ENCODE measurements at places on chromosomes 4 and X. TPM values are rescaled to one million over a fixed set of nuclear protein-coding genes. Genes with fewer than 3 reads are reported as not detected.
A peak's percentile ranks its signal among the peaks of the same experiment; 100 is the strongest.

The RHOXF2B gene
- not detected for total RNA-seq

DNA sequence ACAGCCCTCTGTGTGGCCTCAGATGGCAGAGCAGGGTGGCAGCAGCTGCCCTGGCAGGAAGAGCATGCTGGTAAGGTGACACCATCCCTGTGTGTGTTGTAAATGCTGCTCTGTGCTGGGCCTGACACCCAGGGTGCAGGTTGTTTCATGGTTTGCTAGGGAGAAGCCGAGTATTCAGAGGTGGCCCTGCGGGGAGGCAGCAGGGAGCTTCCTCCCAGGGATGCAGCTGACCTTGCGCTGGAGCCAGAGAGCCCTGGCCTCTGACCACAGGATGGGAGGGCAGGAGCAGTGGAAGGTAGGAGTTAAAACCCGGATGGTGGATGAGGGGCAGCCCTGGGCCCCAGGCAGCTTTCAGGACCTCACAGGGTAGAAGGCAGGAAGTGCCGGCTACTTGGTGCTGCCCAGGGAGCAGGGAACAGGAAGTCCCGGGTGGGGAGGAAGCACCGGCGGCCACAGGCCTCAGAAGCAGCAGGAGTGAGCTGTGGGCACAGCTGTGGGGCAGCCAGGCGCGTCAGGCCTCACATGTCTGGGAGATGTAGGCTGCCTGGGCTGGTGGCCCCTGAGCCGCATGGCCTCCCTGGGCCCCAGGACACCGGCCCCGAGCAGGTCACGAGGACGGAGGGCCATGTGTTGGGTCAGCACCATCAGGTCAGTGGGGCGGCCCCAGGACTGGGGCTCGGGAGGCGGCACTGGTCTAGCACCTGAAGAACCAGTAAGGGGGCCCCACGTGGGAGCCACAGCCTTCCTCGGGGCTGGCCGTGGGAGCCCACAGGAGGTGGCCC lies 19.1 kb downstream of the SH3BP2 start:
- DNase-seq = peak; percentile 81

GRCh38 chrX:149476513-149476912 lies 28.6 kb downstream of the IDS start:
- DNase-seq = no peak

GRCh38 chr4:48931459-48931858 lies 24.9 kb upstream of the OCIAD2 start:
- no peak for DNase-seq

DNA sequence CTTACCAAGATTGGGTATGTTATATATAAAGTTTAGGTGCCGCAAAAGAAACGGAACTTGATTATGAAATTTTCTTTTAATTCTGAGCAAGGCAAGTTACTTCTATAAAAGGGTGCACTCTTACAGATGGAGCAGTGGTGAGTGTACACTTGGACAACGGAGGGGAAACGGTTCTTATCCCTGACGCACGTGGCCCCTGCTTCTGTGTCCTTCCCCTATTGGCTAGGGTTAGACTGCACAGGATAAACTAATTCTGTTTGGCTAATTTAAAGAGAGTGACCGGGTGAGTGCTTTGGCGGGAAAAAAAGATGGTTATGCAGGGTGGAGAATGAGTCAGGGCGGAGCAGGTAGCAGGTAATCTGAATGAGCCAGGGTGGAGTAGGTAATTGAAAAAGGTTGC lies 149.5 kb downstream of the GC start:
- no peak for DNase-seq

DNA sequence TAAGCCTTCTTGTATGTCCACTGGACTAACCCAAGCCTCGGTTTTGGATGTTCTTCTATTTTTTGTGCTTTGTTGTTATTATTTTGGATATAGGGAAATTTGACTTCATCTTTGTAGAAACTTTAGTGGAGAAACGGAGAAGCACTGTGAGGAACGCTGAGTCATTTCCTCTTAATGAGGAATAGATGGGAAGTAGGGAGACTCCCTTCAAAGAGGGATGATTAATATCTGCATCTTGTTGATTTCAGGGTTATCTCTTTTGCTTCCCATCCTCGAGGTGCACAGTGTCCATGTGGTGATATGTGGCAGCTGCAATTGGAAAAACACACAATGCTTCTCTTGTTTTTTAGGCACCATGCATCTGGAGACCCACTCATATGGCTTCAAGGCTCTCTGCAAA lies 1147.9 kb downstream of the NLGN4X start:
- no peak for DNase-seq

The MAGEC1 gene
- not detected for total RNA-seq

DNA sequence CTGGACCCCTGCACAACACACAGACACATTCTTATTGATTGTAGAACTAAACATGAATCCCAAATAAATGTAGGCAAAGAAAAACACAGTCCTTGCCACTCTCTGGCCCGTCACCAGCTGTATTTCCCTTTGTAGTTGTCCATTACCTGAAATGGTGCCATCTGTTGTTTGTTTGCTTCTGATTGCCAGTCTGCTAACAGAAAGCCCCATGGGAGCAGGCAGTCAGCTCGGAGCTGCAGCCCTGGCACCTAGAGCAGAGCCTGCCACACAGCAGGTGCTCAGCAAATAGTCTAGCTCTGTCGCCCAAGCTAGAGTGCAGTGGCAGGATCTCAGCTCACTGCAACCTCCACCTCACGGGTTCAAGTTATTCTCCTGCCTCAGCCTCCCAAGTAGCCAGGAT lies 28.9 kb downstream of the CPLX1 start:
- no peak for DNase-seq

The F9 gene
- total RNA-seq = 0.11 TPM

The ZFYVE28 gene
- 16.7 TPM for total RNA-seq

The NSDHL gene
- 215 TPM for total RNA-seq

GRCh38 chrX:108299704-108300103 lies 138.5 kb downstream of the COL4A6 start:
- DNase-seq = no peak

DNA sequence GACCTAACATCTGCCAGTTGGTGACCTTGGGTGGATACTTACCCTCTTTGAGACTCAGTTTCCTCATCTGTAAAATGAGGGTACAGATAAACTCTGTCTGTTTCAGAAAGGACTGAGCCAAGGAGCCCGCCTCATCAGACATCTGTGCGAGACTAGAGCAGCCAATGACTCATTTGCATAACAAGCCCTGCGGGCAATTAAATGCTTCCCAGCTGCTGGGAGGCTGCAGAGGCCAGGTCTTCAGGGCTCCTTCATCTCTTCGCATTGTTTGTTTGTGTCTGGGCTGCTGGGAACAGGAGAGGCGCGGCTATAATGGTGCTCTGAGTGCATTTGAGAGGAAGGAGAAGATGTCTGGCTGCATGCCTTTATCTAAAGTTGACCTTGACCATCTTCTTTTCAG lies 85.0 kb downstream of the ADRA2C start:
- DNase-seq = no peak

DNA sequence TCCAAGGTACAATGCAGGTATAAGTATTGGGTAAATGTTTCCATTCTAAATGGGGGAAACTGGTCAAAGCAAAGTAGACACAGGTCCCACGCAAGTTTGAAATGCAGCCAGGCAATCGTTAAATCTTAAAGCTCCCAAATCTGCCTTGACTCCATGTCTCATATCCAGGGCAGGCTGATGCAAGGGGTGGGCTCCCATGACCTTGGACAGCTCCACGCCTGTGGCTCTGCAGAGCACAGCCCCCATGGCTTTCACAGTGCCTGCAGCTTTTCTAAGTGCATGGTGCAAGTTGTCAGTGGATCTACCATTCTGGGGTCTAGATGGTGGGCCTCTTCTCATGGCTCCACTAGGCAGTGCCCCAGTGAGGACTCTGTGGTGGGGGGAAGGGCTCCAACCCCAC lies 436.4 kb downstream of the DMD start:
- no peak for DNase-seq

- DNase-seq = no peak
These were observed 14.9 kb upstream of the ERCC6L start for GRCh38 chrX:72253686-72254085.

GRCh38 chrX:45986081-45986480 lies 559.1 kb downstream of the ZNF674 start:
- no peak for DNase-seq

- no peak for DNase-seq
These were observed 35.9 kb downstream of the MAGEA1 start for GRCh38 chrX:153214934-153215333.

The PDLIM3 gene
- total RNA-seq = 5.2 TPM

The PPBP gene
- not detected for total RNA-seq

The FBXW7 gene
- total RNA-seq = 26.1 TPM

DNA sequence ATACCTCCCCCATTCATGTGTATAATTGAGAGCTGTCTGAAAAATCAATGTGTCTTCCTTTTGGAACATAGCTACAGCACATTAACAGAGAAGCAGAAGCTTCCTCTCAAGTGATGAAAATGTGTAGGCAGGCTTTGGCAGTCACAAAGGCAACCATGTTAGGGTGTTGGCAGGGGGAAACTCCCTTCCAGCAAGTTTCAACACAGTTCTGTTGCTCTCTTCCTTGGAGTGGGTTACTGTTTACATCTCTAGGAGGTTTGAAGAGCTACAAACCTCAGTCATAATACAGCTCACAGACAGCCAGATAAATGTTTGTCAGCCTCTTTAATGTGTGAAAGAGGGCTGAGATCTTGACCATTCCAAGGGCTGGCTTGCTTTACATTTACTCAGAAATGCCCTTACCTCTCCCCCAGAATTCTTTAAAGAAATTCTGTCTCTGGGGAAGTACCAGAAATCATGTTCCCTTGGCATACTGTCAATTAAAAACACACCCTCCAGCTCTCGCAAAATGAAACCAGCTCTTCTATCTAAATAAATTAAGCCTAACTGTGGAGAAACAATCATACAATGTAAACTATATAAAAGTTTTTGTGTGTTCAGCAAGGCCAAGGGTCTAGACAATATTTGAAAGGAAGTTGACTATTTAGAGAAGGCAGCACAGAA lies 18.9 kb downstream of the ZBTB33 start:
- DNase-seq = no peak

The EREG gene
- total RNA-seq = not detected

DNA sequence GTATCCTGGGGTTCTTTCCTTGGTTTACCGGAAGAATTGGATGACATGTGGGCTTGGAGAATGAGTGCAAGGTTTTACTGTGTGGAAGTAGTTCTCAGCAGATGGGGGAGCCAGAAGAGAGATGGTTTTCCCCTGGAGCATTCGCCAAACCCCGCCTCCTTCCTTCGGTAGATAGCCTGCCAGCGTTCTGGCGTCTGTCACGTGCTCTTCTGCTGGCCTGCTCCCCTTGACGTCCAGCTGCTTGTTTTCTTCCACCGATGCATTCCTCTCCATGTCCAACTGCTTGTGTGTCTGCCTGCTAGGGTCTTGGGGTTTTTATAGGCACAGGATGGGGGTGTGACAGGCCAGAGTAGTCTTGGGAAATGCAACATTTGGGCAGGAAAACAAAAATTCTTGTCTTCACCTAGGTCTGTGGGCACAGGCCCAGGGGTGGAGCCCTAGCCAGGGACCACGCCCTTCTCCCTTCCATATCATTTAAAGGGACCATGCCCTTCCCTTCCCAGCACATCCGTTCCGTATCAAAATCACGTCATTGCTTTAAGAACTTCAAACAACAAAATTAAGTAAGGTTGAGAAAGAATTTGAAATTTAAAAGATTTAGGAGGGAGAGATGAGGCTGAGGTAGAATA lies 538.7 kb upstream of the SMIM31 start:
- DNase-seq = no peak

DNA sequence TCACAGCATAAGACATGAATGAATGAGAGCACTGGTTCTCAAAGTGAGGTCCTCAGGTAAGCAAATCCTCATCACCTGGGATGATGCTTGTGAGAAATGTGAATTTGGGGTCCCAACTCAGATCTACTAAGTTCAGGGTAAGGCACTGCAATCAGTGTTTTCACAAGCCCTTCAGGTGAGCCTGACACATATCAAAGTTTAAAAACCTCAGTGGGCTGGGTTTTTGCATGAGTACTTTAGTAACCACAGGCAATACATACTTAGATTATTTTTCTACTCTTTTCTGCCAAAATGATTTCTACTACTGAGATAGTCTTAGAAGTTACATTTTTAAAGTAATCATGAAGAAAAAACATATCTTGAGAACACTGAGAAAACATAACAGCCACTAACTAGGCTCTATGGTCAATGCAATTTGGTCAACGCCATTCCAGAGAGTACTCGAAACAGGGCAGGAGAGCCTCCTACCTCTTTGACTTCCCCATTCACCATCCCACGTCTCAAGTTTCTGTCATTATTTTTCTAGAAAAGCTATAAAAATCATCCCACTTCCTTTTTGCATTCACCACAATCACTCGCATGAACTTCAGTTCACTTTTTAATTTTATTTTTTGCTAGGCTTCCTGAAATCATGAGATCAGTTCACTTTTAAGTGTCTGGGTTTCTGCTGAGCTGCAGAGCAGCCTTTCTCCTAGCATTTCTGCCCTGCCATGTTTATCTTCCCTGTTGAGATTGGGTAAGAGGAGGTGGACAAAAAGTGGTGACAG lies 73.8 kb downstream of the MFAP3L start:
- DNase-seq = no peak

- peak; percentile 79 for DNase-seq
These were observed 2.5 kb downstream of the CXorf38 start for GRCh38 chrX:40644821-40645358.

The TMEM31 gene
- not detected for total RNA-seq

The RXFP1 gene
- 0.78 TPM for total RNA-seq

The ENPP6 gene
- total RNA-seq = 0.32 TPM

GRCh38 chr4:147103403-147103946 lies 157.8 kb upstream of the TTC29 start:
- DNase-seq = peak; percentile 84

DNA sequence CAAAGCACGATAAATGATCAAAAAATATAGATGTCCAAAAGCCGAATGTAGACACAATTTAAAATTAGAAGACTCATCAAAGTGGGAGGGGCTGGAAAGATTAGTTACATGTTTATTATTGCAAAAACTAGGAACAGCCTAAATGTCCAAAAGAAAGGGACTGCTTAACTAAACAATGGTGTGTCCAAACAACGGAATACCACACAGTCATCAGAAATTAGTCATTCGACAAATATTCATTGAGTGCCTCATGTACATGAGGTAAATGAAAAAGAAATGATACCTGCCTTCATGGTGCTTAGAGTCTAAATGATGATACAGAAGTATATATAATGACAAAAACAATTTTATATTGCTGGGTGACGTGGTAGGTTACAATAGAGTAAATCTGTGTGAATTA lies 139.7 kb downstream of the MAML3 start:
- DNase-seq = no peak

GRCh38 chr4:173301518-173302201 lies 32.5 kb downstream of the HMGB2 start:
- peak; percentile 32 for DNase-seq

DNA sequence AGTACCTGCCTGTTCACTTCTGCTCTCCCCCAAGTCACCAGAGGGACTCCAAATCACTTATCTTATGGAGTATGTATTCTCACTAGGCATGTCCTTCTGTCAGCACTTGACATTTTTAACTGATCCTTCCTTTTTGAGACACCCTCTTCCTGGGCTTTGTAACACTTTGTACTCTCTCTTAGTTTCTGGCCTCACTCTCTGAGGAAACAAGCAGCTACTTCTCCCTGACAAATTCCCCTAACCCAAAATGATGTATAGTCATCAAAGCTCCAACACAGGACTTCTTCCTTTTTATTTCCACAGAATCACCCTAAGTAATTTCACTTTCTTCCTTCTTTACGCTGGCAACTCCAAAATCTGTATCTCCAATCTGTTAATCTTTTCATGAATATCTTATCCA lies 101.8 kb downstream of the ARAP2 start:
- DNase-seq = no peak

The COL4A6 gene
- 0.39 TPM for total RNA-seq

The OCRL gene
- 32.0 TPM for total RNA-seq

GRCh38 chr4:6019316-6020263 lies 1.4 kb upstream of the C4orf50 start:
- no peak for DNase-seq

GRCh38 chrX:9341291-9342201 lies 123.3 kb upstream of the TBL1X start:
- DNase-seq = peak; percentile 73

The ODAPH gene
- not detected for total RNA-seq

All from adrenal gland (tissue), 19 donors.